ENCODE measurements at places on chromosomes 7 and 10. TPM values are rescaled to one million over a fixed set of nuclear protein-coding genes. Genes with fewer than 3 reads are reported as not detected.

- no peak overlapping the region for H3K27ac ChIP-seq
- H3K27me3 ChIP-seq, result no peaks in the 10 kb centered on the region
- no peaks in the 10 kb centered on the region for H3K36me3 ChIP-seq
- DNase-seq, result no peak
- H3K4me1 ChIP-seq, result no peaks in the 10 kb centered on the region
Measured at GRCh38 chr7:91323626-91324158, 59.5 kb downstream of the FZD1 start.

DNA sequence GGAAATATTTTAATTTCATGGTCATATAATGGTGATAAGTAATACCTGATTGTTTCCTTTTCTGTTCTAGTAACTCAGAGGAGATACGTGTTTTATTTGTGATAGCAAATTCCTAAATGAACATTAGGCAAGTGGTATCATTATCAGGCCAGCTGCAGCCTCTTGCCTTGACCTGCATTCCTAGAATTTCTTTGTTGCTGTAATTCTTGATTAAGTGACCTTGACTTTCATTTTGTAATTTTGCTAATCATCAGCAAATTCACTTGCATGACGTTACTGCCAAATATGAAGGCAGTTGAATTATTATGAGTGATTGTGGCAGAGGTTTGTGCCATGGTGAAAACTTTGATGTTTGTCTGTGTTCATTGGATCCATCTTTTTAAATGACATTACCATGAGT, 5.6 kb upstream of the AS3MT start:
- H3K27ac ChIP-seq, result no peak overlapping the region
- no peaks in the 10 kb centered on the region for H3K27me3 ChIP-seq
- no peaks in the 10 kb centered on the region for H3K4me1 ChIP-seq
- no peak overlapping the region for H3K4me3 ChIP-seq
- DNase-seq, result no peak

DNA sequence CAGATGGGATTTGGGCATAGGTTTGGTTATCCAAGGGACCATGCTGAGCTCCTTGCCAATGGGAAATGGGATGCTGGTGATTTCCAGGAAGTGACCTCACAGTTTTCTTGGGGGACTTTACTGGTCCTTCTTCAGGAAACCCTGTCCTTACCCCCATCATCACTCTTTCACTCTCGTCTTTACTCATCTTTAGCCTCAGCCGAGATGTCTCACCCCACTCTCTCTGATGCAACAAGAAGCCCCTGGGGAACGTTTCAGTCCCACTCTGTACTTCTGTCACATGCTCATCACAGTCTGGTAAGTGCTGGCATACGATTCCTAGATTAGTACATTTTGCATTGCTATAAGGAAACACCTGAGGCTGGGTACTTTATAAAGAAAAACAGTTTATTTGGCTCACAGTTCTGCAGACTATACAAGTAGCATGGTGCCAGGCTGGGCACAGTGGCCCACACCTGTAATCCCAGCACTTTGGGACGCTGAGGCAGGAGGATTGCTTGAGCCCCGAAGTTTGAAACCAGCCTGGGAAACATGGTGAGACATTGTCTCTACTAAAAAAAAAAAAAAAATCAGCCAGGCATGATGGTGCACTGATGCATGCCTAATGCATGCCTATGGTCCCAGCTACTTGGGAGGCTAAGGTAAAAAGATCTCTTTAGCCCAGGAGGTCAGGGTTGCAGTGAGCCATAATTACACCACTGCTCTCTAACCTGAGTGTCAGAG, 63.5 kb upstream of the VKORC1L1 start:
- no peak for DNase-seq
- no peaks in the 10 kb centered on the region for H3K4me1 ChIP-seq
- H3K36me3 ChIP-seq, result no peaks in the 10 kb centered on the region
- no peak overlapping the region for H3K27ac ChIP-seq

DNA sequence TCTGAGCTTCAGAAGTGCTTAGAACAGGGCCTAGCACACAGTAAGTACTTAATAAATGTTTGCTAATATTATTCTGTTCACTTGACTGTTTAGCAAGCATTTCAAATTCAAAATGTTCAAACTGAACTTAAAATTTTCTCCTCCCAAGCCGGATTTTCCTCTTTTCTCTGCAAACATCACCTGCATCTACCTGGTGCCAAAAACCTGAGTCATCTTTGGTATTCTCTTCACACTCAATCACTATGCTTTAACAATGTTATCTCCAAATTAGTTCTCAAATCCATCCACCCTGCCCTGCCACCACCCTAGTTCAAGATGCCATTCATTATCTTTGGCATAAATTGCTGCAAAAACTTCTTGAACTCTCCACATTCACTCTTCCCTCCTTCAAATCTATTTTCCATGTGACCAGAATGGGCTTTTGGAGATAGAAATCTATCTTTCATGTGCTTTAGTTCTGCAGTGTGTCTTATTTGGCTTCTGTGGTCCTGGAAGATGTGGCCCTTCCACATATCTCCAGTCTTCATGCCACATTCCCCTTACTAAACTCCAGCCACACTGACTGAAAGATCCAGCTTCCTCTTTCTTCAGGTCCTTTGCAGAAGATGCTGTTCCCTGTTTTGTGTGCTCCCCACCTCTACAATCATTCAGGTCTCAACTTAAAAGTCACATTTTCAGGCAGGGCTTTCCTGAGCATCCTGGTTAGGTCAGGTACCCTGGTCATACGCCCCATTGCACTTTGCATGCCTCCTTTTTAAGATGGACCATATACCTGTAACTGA, 2.0 kb downstream of the GGCT start:
- DNase-seq, result no peak
- no peak overlapping the region for H3K27ac ChIP-seq
- H3K36me3 ChIP-seq, result no peaks in the 10 kb centered on the region
- H3K4me1 ChIP-seq, result no peaks in the 10 kb centered on the region

DNA sequence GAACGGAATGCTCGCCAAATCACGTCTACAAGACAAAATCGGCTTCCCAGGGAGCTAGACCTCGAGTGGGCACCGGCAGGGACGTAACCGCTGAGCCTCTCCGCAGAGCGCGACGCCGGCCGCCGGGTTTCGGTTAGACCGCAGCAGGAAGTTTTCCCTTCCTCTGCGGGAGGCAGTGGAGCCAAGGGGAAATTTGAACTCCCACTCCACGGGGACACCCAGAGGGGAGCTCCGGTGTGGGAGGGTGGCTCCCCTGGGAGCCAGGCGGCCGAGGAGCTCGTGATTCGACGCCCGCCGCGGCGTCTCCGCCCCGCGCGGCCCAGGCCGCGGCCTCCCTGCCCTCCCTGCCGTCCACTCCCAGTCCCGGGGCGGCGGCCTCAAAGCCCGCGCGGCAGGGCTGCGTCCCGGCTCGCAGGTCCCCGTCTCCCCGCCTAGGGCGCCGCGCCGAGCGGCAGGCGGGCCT, 426 bp downstream of the SYPL1 start:
- no peaks in the 10 kb centered on the region for H3K27me3 ChIP-seq
- peak overlapping the region; percentile 79 for H3K4me3 ChIP-seq
- H3K36me3 ChIP-seq, result no peaks in the 10 kb centered on the region
- peaks cover 16% of the 10 kb centered on the region for H3K4me1 ChIP-seq
- no peak for DNase-seq

- DNase-seq, result no peak
- H3K27me3 ChIP-seq, result no peaks in the 10 kb centered on the region
- no peak overlapping the region for H3K4me3 ChIP-seq
- no peaks in the 10 kb centered on the region for H3K36me3 ChIP-seq
- no peak overlapping the region for H3K27ac ChIP-seq
Measured at GRCh38 chr7:36430881-36431280, 41.2 kb downstream of the ANLN start.

- no peak overlapping the region for H3K27ac ChIP-seq
- H3K4me3 ChIP-seq, result no peak overlapping the region
- no peak for DNase-seq
- no peaks in the 10 kb centered on the region for H3K4me1 ChIP-seq
Measured at GRCh38 chr7:66634816-66635215, 6.1 kb downstream of the KCTD7 start.

DNA sequence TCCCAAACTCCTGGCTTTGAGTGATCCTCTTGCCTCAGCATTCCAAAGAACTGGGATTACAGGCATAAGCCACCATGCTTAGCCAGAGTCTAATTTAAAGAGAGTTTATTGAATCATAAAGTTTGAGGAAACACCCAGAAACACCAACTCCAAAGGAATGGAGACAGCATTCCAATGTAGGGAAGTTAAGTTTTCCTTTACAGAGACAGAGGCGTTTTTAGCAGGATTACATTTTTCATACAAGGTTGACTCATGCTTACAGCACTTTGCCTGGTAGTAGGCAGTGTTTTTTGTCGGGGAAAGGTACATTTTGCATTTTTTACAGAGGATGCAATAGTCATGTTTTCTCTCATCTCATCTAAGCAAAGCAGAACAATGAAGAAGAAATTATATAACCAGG, 18.9 kb upstream of the OPN4 start:
- no peak for DNase-seq
- no peak overlapping the region for H3K27ac ChIP-seq
- no peaks in the 10 kb centered on the region for H3K4me1 ChIP-seq
- no peak overlapping the region for H3K4me3 ChIP-seq
- H3K36me3 ChIP-seq, result no peaks in the 10 kb centered on the region
- H3K27me3 ChIP-seq, result no peaks in the 10 kb centered on the region

GRCh38 chr10:77355844-77356243, 281.8 kb downstream of the KCNMA1 start:
- H3K36me3 ChIP-seq, result no peaks in the 10 kb centered on the region
- no peaks in the 10 kb centered on the region for H3K4me1 ChIP-seq
- H3K27me3 ChIP-seq, result no peaks in the 10 kb centered on the region
- H3K27ac ChIP-seq, result no peak overlapping the region

- no peak overlapping the region for H3K4me3 ChIP-seq
Measured at GRCh38 chr7:155412416-155413253, 45.3 kb upstream of the EN2 start.

DNA sequence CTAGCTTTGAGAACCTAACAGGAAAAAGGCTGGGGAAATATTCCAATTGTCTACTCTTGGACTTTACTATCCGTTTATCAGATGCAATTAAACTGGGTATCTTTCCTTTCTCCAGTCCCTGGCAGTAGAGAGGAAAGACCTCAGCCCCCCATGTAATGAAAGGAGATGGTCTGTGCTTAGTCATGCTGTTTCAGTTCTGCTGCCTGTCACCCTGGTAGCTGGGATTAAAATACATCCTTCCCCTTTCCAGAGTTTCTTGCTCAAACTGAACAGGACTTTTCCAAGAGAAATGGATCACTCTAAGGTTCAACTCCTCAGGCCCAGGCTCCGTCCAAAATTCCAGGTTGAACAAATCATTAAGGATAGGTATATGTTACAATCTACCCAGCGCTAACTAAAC, 202.9 kb downstream of the PTEN start:
- H3K4me1 ChIP-seq, result peaks cover 4% of the 10 kb centered on the region
- no peaks in the 10 kb centered on the region for H3K36me3 ChIP-seq
- H3K27ac ChIP-seq, result peak overlapping the region; percentile 21
- no peak overlapping the region for H3K4me3 ChIP-seq

GRCh38 chr7:116211006-116211912, 920 bp downstream of the TES start:
- no peaks in the 10 kb centered on the region for H3K4me1 ChIP-seq
- H3K4me3 ChIP-seq, result peak overlapping the region; percentile 76
- peak; percentile 78 for DNase-seq
- no peaks in the 10 kb centered on the region for H3K27me3 ChIP-seq
- peak overlapping the region; percentile 93 for H3K27ac ChIP-seq

DNA sequence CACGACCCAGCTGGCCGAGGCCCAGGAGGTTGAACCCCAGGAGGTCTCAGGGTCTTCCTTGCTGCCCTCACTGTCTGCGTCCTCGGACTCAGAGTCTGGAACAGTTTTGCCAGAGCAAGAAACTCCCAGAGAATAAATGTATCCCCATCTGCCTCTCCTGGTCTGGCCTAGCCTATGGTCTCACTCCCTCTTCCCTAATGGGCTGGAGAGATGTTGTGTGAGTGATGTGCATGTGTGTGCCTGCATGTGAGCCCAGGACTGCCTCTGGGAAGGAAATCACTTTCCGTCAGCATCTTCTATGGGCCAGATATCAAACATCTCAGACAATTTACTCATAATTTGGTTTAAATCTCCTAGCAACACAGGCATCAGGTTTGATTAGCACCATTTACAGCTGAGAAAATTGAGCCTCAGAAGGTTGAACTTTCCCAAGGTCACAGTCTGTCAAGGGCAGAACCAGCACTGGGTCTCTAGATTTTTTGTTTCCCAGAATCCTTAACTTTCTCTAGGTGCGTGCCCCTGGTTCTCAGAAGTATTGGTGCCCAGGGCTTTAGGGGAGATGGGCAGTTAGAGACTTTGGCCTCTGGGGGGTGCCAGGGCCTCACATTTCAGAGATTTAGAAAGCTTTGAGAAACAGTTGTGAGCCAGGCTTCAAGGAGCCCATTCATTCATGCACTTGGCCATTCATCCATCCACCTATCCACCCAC, 4.9 kb downstream of the TMEM270 start:
- no peak for DNase-seq
- H3K27me3 ChIP-seq, result no peaks in the 10 kb centered on the region
- H3K4me3 ChIP-seq, result no peak overlapping the region
- H3K27ac ChIP-seq, result no peak overlapping the region
- H3K36me3 ChIP-seq, result no peaks in the 10 kb centered on the region
- H3K4me1 ChIP-seq, result no peaks in the 10 kb centered on the region

- H3K27ac ChIP-seq, result no peak overlapping the region
- no peaks in the 10 kb centered on the region for H3K27me3 ChIP-seq
- H3K36me3 ChIP-seq, result no peaks in the 10 kb centered on the region
- DNase-seq, result no peak
- H3K4me1 ChIP-seq, result no peaks in the 10 kb centered on the region
Measured at GRCh38 chr10:81576336-81576735, 298.7 kb upstream of the NRG3 start.

- no peak overlapping the region for H3K27ac ChIP-seq
- no peaks in the 10 kb centered on the region for H3K27me3 ChIP-seq
- no peaks in the 10 kb centered on the region for H3K4me1 ChIP-seq
- peaks cover 11% of the 10 kb centered on the region for H3K36me3 ChIP-seq
Measured at GRCh38 chr10:73061743-73062142, 34.9 kb downstream of the P4HA1 start.

DNA sequence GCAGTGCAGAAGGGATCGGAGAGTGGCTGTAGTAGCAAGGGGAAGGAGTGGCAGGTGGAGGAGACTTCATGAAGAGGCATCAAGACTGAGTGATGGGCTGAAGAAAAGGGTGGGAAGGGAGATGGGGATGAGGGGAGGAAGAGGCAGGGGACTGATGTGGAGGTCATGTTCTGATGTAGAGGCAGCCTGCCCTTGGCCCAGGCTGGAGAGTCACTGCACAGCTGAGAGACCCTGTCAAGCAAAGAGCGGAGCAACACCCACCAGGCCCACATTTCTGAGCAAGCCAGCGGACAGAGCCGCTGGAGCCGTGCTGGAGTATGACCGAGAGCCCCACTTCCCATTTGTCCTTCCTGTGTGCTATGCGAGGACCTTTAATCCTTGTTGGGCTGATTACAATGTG, 501.6 kb upstream of the MKI67 start:
- H3K27me3 ChIP-seq, result no peaks in the 10 kb centered on the region
- H3K4me3 ChIP-seq, result no peak overlapping the region
- no peaks in the 10 kb centered on the region for H3K36me3 ChIP-seq
- H3K27ac ChIP-seq, result no peak overlapping the region
- DNase-seq, result no peak

GRCh38 chr7:4069268-4070095, 612.6 kb upstream of the FOXK1 start:
- H3K36me3 ChIP-seq, result no peaks in the 10 kb centered on the region
- no peaks in the 10 kb centered on the region for H3K27me3 ChIP-seq
- no peaks in the 10 kb centered on the region for H3K4me1 ChIP-seq
- H3K27ac ChIP-seq, result no peak overlapping the region
- DNase-seq, result no peak
- H3K4me3 ChIP-seq, result no peak overlapping the region

SLC18A2 gene
- 0.95 TPM for total RNA-seq

PRLHR gene
- total RNA-seq, result not detected

AOC1 gene
- 9.1 TPM for total RNA-seq

APBB1IP gene
- 6.3 TPM for total RNA-seq

GSTK1 gene
- 202 TPM for total RNA-seq

GPER1 gene
- total RNA-seq, result 2.8 TPM

ANLN gene
- total RNA-seq, result 9.2 TPM

SRRM3 gene
- total RNA-seq, result 1.2 TPM

CPN1 gene
- total RNA-seq, result not detected

PURB gene
- 16.7 TPM for total RNA-seq

Measured in Peyer's patch (tissue), 4 donors.